Stimulated activated CD4-positive, alpha-beta T cell treated with anti-CD3 and anti-CD28 coated beads, Interleukin-2, amount 100 ng/mL, for 48 hours (primary cell): ENCODE measurements at places on chromosomes 11 and 22.

GRCh38 chr11:81829976-81830375 lies 903.7 kb downstream of the FAM181B start:
- no peak for DNase-seq

DNA sequence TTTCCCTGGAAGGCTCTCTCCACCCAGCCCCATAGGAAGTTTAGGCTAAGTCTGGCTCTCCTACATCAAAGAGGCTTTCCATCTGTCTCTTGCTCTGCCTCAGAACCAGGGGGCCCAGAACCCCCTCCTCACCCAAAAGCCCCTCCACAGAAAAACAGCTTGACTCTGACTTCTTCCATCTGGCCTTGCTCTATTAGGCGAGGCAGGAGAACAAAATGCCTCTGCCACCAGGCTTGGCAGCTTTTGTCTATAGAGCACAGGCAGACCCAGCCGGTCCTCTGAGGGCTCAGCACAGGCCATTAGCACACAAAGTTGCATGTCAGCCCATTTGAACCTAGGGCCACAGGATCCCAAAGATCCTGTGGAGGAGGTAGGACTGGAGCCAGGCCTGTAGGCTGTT lies 75.7 kb upstream of the SUSD2 start:
- no peak for DNase-seq

DNA sequence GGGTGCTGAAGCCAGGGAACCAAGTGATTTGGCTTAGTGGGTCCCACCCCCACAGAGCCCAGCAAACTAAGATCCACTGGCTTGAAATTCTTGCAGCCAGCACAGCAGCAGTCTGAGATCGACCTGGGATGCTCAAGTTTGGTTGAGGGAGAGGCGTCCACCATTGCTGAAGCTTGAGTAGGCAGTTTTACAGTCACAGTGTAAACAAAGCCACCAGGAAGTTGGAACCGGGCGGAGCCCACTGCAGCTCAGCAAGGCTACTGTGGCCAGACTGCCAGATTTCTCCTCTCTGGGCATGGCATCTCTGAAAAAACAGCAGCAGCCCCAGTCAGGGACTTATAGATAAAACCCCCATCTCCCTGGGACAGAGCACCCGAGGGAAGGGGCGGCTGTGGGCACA lies 424.1 kb upstream of the TENM4 start:
- DNase-seq: no peak

DNA sequence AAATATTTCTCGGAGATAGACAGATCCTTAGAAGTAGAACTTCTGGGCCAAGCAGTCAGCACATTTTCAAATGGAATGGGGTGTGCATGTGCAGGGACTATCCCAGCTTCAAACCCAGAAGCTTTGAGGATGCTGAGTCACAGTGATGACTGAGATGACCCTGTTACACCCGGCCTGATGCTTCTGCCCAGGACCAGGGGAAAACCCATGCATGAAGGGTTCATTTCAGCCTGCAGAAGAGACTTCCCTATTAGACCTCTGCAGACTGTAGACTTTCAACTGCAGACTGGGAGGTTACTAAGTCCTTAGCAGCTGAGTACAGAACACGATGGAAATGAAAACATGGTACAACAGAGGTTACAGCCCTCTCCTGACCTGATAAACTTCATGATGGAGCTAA lies 3.6 kb upstream of the OR2AT4 start:
- peak; percentile 18 for DNase-seq

GRCh38 chr22:18056161-18056666 lies 21.6 kb upstream of the PEX26 start:
- no peak for DNase-seq

DNA sequence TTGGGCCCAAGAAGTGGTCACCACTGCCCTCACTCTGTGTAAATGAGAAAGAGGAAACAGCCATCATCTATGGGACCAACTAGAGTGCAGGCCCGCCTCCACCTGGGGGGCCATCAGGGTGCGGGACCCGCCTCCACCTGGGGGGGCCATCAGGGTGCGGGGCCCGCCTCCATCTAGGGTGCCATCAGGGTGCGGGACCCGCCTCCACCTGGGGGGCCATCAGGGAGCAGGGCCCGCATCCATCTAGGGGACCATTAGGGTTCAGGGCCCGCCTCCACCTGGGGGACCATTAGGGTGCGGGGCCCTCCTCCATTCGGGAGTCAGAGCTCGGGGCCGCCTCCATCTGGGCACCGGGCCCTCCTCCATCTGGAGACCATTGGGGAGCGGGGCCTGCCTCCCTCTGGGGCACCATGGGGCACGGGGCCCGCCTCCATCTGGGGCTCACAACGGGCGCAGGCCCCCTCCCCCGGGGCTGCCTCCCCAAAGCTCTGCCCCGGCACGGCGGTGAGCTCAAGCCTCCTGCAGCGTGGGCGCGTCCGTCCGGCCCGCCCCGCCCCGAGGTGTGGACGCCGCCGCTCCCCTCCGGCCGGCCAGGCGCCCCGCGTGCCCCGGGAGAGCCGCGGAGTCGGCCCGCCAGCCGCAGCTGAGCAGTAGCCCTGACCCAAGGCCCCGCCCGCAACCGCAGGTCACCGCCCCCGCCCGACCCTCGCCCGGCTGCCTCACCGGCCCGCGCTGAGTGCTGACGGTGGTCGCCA lies 512 bp downstream of the TOLLIP start:
- DNase-seq: no peak

DNA sequence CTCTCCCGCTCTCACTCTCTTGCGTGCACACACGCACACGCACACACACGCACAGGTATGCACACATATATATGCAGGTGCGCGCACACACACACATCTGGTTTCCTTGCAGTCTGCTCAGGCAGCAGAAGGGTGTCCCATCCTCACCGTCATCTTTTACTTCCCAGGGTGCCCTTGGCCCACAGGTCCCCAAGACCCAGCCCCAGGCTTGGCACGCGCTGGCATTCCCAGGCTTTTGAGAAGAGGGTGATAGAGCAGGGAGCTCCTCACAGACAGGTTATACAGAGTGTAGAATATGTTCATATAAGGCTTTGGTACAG lies 52.0 kb upstream of the SPATA19 start:
- no peak for DNase-seq

- DNase-seq: peak; percentile 12
Measured at GRCh38 chr11:74877132-74877531, 71.8 kb downstream of the XRRA1 start.

DNA sequence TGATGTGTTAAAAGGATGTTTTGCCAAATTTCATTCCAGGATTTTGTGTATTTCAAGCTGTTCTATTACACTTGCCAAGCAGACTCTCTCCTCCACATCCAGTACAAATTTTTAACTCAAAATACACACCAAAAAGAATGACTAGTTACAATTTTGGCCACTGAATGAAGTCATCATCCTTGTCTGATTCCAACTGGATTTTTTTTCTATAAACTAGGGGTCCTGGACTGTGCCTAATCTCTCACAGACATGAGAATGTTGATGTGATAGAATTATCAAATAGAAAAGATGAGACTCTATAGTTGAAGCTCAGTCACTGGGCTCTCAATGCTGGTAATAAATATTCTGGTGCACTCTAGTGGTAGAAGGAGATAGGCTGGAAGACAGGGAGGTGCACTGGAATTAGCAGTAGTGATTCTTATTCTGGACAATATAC lies 85.8 kb downstream of the FANCF start:
- no peak for DNase-seq
